ENCODE measurements at places on chromosomes 4 and X. TPM values are rescaled to one million over a fixed set of nuclear protein-coding genes. Genes with fewer than 3 reads are reported as not detected.

SLC6A8 gene
- 42.4 TPM for total RNA-seq

TMPRSS11D gene
- 15.1 TPM for total RNA-seq

DNA sequence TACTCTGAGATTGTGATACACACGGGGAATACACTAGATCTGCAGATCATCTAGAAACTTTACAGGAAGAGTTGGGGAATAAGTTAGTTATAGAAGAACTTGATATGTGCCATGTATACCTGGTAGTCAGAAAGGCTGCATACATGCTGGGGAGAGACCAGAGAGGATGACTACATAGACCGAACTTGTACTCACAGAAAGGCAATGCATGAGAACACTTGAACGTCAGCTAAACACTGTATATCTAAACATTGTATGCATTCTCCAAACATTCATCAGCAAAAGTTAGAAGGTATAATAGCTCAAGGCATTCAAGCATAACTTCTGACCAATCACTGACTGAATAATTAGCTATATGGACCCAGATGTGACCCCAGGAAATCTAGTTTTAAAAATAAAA, 78.0 kb upstream of the PDHA2 start:
- DNase-seq: peak; percentile 63

DNA sequence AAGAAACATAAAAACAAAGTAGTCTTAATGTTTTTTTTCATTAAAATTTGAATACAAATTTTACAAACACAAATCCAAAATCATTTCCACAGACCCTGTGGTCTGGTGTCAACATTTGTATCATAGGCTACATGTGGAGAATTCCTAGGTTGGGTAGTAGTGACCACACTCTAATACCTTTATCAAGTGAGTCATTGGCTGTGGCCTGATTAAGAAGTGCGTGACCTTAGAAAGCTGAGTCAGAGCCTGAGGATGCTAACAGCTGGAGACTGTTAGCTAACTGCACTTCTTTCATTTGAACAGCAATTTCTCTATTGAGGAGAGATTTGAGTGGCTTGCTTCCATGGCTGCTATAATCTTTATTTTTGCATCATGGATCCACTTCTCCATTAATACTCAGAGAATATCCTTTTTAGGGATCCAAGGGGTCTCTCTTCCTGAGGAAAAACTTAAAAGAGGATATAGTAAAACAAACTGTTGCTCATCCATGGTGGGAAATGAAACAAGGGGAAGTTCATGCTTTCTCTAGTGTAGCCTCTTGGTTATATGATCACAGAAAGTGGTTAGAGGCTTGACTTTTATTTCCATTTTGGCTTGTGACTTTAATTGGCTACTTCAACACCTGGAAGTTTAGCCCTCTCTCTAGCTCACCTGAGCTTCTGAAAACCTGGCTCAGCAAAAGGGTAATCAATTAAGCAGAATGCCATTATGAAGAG, 335.8 kb downstream of the PABPC4L start:
- peak; percentile 76 for DNase-seq

GRCh38 chr4:57156242-57156990, 46.2 kb upstream of the IGFBP7 start:
- peak; percentile 73 for DNase-seq

Data from bronchial epithelial cell (primary cell).